ENCODE measurements at places on chromosomes 5 and 9.

GRCh38 chr9:22278426-22278825, 168.2 kb upstream of the DMRTA1 start:
- no peak for DNase-seq

DNA sequence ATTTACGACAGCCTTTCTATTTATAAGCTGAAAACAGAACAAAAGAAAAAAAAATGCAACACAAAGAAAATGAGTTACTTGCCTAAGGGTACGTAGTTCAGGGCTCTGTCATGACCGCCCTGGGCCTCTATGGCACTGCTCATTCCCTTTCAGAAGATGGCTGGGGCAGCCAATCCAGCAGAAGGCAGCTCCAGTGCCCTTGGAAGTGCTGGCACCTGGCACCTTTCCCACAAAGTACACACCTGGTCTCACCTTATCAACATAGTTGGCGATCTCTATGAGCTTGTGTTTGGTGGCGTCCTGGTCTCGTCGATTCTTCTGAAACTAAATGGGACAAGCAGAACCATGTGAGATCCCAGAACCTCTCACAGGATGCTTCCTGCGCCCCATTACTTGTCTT, 53.2 kb downstream of the NIPAL4 start:
- no peak for DNase-seq

- no peak for DNase-seq
Observed at GRCh38 chr9:106945727-106946660, 83.0 kb downstream of the ZNF462 start.

- no peak for DNase-seq
Observed at GRCh38 chr5:94562327-94562971, 56.0 kb downstream of the KIAA0825 start.

GRCh38 chr5:1541702-1542400, 18.1 kb upstream of the LPCAT1 start:
- DNase-seq = no peak

DNA sequence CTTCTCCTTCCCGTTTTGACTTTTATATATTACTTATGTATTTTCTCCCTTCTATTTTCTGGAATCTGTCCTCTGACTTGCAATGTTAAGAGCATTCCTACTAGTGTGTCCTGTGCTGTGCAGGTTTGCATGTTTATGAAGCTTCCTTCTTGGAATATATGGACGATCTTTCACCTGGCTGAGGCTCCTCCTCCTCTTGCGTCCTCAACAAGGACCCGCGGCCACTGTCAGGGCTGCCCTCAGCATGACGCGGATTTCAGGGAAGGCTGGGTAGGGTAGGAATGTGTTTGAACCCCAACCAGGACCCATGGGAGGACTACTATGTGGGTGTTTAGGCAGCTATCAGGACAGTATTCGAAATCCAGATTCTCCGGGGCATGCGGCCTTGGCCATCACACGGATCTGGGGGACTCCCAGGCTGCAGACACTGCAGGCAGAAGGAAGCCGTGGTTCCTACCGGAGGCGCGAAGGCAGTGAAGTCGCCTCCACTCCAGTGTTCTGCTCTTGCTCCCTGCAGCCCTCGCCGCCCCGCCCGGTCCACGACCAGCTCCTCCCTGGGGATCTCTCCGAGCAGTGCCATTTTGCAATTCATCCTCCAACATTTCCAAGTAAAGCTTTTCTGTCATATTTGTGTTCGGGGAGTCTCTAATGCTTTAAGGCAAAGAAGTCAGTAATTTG, 37.0 kb upstream of the OSMR start:
- no peak for DNase-seq

- DNase-seq = no peak
Observed at GRCh38 chr5:172707285-172708182, 63.5 kb downstream of the DUSP1 start.

DNA sequence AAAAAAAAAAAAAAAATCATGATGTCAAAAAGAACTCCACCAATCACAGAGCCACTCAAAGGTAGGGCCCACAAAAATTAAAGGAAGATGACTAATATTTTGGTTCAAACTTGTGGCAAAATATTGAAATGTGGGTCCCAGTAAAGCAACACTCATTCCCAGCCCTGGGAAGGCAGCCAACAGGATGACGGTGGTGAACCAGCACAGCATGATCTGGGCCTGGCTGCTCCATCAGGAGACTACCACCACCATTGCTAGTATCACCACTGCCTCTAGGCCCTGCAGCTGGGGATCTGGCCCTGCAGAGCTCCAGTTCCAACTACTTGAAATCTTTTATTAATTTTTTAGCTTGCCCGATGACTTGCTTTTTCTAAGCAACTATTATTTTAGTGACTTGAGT, 206.8 kb upstream of the ITGA1 start:
- DNase-seq = no peak

DNA sequence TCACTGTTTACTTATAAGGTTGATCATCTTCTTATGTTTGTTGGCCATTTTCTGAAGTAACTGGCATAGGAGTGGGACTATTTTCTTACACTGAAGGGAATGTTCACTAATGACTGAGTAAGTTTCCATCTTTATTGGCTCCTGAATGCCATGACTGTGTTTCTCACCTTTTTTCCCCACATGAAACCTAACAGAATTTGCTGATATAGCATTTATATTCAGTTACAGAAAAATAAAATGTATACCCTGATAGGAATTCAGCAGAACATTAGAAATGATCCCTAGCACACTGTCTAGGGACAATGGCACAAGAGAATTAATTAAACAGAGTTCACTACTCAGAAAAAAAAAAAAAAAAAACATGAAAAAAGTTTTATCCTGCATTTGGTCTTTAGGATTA, 1465.1 kb upstream of the C9orf72 start:
- DNase-seq = no peak

GRCh38 chr9:84368601-84369000, 28.0 kb upstream of the SLC28A3 start:
- no peak for DNase-seq

GRCh38 chr5:10489810-10490426, 48.2 kb downstream of the ROPN1L start:
- DNase-seq = no peak

GRCh38 chr5:168601972-168602371, 22.8 kb upstream of the PANK3 start:
- DNase-seq = no peak

DNA sequence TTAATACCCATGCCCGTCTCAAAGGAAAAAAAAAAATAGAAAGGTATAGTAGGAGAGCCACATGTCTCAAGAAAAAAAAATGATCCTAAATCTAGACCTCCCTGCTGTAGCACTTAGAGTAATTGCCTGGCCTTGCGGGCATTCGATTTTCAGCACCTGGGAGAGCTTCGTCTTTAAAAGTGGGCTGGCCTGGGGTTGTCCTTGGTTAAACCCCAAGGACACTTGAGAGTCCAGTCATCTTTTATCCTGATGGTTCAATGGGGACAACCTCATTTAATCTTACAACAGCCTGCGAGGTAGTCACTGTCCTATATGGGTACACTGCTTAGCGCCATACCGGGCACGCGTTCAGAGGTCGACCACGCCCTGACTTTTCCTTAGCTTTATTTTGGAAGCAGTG, 60.1 kb downstream of the MAT2B start:
- no peak for DNase-seq

DNA sequence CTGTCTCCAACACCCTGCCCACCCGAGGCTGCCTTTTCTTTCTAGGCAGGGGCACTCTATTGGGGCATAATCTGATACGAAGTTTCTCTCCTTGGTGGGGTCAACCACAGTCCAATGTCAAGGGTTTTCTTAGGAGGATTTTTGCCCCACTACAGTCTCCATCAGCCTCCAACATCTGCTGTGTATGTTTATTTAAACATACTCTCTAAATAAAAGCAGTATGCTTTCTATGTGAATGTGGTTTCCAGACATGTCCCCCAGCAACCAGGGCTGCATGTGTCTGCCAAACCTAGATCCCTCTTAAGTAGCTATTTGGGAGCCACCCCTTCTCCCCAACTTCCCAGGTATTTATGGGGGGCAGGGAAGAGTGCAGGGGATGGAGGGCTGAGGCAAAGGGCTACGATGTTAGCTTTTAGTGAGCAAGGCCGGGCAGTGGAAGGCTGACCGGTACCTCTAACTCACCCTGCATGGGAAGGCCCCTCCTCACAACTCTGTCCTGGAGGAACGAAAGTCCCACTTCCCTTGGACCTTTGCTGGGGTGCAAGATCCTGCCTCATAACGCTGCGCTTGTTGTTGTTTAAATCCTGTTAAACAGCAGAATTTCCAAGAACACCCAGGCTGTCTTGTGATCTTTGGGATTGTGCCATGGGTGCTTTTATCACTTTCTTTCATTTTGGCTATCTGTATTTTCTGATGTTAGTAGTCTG, 75.4 kb downstream of the NREP start:
- DNase-seq = no peak

GRCh38 chr9:4861736-4862451, 69.2 kb downstream of the RCL1 start:
- no peak for DNase-seq

DNA sequence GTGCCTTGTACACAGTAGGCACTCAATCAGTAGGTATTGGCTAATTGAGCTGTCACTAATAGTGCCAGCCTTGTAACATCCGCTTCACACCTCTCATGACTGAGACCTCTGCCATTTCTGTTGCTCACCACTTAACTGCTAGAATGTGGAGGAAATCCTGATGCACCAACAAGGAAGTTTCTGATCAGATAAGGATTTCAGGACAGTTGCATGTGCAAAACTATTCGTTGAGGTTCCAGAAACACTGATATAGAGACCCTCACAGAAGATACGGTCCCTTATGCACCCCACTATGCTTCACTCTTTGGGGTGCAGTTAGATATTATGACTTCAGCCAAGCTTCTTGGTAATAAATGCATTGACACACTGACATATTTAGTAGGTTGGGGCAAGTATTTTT, 10.7 kb downstream of the SAP30L start:
- no peak for DNase-seq

DNA sequence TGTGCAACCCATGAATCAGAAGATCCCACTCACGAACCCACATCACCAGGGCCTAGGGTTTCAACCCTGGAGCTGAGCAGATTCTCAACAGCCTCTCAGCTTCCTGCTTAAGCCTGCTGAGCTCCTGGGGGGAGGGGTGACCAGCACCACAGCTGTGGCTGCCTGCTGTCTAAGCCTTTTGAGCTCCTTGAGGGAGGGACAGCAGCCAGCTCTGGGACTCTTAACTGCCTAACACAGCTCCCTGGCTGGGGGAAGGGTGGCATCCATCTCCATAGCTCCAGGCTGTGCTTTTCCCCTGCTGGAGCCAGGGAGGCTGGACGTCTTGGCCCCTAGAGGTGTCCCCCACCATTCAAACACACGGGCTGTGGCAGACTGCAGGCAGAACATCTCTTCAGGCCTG, 250.3 kb downstream of the DMAC1 start:
- DNase-seq = no peak

GRCh38 chr9:120326049-120326693, 253.8 kb downstream of the CDK5RAP2 start:
- DNase-seq = no peak

GRCh38 chr5:93580927-93581445, at the start of gene NR2F1-AS1:
TSS of gene NR2F1-AS1 (minus strand) at chr5:93581219.
- no peak for DNase-seq

GRCh38 chr5:161283296-161283695, 263.2 kb downstream of the GABRB2 start:
- no peak for DNase-seq

GRCh38 chr5:34005211-34005610, 2.6 kb downstream of the AMACR start:
- no peak for DNase-seq

DNA sequence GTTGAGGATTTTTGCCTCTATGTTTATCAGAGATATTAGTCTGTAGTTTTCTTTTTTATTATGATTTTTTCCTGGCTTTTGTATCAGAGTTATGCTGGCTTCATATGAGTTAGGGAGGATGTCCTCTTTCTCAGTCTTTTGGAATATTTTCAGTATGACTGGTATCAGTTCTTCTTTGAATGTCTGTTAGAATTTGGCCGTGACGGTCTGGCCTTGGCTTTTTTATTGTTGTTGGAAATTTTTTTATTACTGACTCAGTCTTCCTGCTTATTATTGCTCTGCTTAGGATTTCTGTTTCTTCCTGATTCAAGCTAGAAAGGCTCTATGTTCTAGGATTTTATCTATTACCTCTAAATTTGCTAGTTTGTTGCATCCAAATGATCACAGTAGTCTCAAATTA, 421.9 kb downstream of the CDH10 start:
- no peak for DNase-seq

GRCh38 chr5:90144625-90145327, 264.8 kb downstream of the CETN3 start:
- DNase-seq = no peak

GRCh38 chr5:96683392-96683791, 21.2 kb downstream of the CAST start:
- DNase-seq = no peak

DNA sequence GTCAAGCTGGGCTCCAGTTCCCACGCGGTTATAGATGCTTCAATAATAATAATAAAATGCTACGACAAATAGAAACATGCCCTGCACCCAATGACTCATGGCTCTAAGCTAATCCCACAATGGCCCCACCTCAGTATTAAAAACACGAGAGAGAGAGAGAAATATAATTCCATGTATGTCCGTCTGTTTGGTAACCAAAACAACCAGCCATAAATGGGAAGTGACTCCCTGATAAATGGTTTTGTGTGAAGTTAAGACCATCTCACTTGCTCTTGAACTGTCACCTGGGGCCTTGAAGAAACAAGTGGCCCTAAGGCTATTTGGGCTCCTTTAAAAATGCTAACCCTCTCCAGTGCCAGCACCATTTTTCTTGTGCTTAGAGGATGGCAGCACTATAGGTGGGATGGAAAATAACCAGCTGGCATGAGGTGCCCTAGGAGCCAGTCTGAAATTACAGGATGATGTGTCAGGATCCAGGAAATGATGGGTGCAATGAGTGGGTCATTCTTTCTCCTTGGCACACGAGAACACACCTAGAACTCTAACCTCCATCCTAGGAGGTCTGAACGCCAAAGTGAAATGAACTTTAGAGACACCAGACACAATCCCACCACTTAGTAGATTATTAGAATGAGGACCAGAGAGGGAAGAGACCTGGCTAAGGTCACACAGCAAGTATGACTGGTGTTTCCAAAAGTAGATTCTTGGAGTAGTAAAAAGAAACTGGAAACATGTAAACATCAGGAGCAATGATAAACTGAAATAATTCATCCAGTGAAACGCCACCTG, 35.7 kb upstream of the ADRB2 start:
- no peak for DNase-seq

GRCh38 chr9:2711716-2712115, 5.6 kb upstream of the KCNV2 start:
- DNase-seq = no peak

GRCh38 chr9:16485575-16486321, 384.7 kb downstream of the BNC2 start:
- DNase-seq = no peak
